ENCODE measurements at places on chromosomes 12 and 14.
A peak's percentile ranks its signal among the peaks of the same experiment; 100 is the strongest.

DNA sequence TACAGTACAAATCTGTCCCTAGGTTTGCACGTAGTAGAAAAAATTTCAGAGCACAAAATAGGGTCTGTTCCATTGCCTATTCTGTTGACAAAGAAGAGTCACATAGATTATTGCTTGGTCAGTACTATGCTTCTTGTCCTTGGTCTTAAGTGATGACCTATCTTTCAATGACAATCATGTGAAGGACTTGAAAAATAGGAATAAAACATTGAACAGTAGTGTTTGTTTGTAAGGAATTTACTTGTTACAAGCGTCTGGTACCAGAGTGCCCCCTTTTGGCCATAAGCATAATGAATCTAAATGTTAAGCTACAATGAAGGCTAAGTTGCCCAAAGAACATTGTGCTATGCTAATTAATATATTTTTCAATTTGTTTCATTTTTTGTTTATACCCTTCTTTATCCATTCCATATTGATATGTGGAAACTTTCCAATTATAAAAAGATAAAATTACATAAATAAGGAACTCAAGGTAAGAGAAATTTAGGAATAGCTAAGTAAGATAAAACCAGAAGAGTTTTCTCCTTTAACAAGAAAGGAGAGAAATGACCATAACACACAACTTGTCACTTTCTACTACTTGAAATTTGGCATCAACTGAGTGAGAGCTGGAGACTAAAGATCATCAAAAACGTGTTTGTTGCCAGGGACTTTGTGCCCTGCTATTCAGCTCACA is 204.7 kb downstream of the EPS8 start:
- peak; percentile 85 for DNase-seq

DNA sequence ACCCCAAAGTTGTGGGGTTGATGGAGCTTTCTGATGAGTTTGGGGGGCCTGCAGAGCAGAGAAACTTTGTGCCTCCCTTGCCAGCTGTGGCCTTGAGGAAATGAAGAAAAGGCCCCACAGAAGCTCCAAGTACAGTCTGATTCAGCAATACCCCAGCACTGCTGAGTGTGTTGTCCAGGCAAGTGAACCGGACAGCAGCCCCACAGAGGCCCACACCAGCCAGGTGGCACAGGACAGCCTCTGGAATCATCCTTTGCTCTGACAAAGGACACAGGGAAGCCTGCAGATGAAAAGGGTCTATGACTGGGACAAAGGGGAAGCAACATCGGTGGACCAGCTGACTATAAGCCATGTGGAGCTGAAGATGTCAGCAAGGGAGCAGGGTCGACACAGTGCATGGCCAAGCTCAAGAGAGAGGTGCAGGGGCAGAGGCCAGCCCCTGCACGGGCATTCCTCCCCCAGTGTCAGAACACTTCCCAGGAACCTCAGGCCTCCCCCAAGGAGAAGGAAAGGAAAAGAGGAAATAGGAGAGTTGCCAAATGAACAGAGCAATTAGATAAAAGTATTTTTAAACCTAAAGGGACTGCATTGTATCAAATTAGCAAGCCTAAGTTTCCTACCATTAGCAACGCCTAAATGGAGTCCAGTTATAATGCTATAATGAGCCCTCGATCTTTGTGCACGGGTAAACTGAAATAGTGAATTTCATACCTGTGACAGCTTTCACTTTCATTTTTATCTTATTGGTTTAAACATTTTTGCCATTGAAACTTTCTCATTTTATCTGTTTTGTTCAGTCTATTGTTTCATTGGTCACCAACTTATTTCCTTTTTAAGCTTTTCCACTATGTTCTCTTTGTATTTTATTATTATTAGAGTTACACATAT is 46.3 kb upstream of the PTGDR start:
- peak; percentile 4 for DNase-seq

DNA sequence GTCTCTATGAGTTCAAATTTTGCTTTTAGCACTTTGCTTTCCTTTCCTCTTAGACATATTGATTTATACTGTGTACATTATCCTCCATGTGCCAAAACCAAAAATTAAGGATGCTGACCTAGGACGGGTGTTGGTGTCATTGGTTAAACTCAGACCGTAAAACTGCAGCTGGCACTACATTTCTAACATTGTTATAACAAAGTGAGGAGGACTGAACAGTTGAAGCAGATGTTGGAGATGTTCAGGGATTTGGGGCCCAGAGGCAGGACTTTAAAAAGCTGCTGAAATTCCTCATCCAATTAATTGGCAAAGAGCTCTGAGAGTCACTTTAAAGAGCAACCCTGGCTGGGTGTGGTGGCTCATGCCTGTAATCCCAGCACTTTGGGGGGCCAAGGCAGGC is 72.4 kb downstream of the TMTC1 start:
- no peak for DNase-seq

DNA sequence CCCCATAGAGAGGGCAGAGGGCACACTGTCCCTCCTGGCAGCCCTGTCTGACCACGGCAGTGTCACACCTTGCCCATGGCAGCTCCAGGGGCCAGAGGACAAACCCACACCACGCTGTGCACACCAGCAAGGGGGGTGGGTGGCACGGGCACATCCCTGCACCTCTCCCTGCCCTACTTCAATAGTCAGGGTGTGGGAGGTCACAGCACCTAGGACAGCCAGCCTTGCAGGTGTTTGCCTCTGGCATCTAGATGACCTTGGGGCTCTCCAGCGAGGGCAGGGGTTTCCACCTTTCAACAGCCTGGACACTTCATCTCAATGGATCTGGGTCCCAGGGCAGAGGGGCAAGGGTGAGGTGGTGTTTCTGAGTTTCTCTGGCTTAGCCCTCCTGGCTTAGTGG is 69.2 kb downstream of the LGMN start:
- DNase-seq, result no peak
